GOT3 (cell line): ENCODE measurements at places on chromosomes 3 and 15.

GRCh38 chr3:195458316-195458717 is 15.5 kb upstream of the ACAP2 start:
- no peak for DNase-seq

- no peak for DNase-seq
These were observed 28.9 kb downstream of the TBC1D2B start for GRCh38 chr15:78048628-78048920.

GRCh38 chr3:155664925-155665695 is 79.8 kb downstream of the PLCH1 start:
- peak; percentile 55 for DNase-seq

- DNase-seq, result no peak
These were observed 37.3 kb downstream of the ANP32A start for GRCh38 chr15:68783226-68784058.

- no peak for DNase-seq
These were observed 90.9 kb downstream of the SAMMSON start for GRCh38 chr3:70090322-70090913.

GRCh38 chr3:106530367-106530766 is 661.6 kb upstream of the CBLB start:
- no peak for DNase-seq

GRCh38 chr3:45240292-45240691 is 14.2 kb upstream of the TMEM158 start:
- DNase-seq, result no peak

DNA sequence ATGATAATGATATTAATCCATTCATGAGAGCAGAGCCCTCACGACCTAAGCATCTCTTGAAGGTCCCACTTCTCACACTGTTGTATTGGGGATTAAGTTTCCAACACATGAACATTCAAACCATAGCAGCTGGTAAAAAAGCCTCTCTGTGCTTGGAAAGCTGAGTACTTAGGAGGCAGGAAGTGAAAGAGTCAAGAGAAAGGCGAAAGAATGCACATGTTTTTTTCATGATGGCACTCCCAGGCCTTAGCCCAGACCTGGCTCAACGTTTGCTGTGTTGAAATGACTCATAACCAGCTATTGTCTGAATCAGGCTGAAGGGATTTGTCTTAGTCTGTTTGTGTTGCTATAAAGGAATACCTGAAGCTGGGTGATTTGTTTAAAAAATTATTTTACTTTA is 84.4 kb upstream of the RGMA start:
- no peak for DNase-seq

DNA sequence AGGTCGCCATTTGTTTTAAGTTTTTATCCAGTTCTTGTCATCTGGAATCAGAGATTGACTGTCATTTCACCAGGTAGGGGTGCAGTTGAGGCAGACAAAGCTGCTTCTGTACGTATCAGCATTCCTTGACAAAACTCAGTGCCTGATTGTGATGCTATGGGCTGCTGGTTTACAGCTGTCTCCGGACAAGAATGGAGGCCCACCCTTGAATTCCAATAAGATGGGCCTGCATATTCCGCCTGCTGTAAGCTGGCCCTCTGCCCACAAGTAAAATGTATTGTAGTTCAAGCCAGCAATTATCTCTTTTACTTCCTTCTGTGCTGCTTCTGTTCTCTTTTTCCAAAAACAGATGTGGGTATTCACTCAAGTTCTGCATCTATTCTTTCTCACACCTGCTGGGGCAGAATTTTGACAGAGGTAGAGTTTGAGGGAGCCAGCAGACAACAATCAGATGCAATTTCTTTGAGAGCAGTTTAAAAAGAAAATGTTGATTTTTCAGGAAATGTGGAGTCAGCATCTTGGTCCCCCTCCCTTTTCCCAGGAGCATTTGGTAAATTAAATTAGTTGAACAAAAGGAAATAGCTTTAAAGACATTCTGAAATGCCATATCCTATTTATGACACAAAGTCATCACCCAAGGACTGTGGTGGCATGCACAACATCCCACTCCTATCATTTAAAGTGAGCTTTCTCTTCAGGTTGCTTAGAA is 53.5 kb downstream of the IQCH start:
- DNase-seq, result no peak

GRCh38 chr3:138394686-138395085 is 39.7 kb upstream of the ESYT3 start:
- no peak for DNase-seq

- no peak for DNase-seq
These were observed 8.2 kb upstream of the TM6SF1 start for GRCh38 chr15:83099290-83099689.

DNA sequence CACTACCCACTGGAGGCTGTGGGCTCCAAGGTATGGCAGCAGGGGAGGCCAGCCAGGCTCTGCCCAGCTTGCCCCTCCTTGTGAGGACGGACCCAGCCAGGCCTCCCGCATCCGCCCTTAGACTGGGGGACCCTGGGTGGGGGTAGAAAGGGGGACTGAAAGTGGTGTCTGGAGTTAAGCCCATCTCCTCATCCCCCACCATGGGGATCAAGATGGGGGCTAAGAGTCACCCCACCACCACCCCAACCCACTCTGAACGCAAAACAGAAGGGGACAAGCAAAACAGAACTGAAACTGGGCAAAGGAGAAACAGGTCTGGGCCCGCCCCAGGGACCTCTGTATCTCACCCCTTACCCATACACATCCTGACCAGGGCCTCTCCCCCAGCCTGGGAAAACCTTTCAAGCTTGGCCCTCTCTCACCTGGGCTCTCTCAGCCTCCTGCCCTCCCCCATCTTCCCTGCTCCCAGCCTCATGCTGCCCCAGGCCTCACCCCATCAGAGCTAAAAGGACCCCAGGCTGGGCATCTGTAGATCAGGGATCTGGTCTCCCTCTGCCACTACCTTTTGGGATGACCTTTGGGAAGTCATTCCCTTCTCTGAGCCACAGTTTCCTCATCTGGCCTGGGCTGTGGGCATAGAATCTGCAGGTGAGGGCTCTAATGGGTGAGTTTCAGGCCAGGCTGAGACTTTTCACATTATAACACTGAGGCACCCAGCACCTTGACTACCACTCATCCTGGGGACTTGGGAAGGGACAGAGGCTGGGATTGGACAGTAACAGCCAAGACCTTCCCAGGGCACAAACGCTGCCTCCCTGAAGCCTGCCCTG is 30.0 kb upstream of the CYP11A1 start:
- DNase-seq, result no peak

GRCh38 chr3:38580450-38581382 is 68.8 kb downstream of the SCN5A start:
- no peak for DNase-seq

- peak; percentile 42 for DNase-seq
These were observed 18.1 kb upstream of the SCN10A start for GRCh38 chr3:38834110-38834509.

- no peak for DNase-seq
These were observed 80.7 kb downstream of the SQOR start for GRCh38 chr15:45715528-45715927.

DNA sequence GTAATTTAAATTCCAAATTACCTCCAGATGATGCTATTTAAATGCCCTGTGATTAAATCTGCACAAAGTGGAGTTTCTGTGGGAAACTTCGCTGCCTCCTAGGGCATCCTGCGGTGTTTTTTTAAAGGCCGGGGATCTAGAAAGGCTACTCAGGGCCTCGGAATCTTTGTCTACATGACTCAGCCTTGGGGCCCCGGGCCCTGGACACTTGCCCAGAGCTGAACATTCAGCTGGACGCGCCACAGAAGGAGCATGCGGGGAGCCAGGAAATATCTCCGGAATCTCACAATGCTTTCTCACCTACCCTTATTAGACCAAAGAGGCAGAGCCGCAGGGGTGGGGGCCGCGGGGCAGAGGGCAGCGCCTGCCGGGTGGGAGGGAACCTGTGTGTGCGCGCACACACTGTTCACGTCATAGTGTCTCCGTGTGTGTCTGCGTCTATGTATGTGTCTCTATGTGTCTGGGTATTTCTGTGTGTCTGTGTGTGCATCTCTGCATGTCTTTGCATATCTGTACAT is 145.5 kb upstream of the TPM1 start:
- peak; percentile 64 for DNase-seq

DNA sequence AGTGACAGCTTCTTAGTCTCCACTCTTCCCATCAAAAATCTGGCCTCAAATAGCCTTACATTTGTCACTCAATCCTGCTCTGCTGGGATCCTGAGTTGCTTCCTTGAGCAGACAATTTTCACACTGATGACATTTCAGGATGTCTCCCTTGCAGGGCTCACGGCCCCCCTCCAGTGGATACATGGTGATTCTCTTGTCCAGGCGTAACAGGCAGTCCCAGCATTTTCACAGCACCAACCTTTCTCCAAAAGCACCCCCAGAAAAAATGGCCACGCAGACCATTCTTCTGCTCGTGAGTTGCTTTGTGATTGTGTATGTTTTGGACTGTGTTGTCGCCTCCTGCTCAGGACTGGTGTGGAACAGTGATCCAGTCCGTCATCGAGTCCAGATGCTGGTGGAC is 47.4 kb upstream of the WNT7A start:
- no peak for DNase-seq

- DNase-seq, result peak; percentile 67
These were observed 114.0 kb downstream of the FNDC3B start for GRCh38 chr3:172153335-172153861.

DNA sequence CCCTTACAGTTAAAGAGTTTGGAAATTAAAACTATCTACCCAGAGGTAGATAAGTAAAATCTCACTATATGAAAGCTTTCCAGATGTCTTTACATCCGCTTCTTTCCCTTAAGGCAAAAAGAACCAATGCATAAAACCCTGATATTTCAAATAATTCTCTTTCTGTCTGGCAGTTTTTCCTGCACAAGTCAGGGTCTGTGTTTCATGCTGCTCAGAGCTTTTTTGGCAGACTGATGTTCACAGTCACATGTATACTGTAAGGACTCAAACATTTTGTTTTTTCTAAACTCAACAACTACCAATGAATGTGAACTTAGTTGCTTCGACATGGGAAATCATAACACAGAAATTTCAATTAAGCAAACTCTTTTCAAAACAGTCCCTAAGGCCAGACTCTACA is 988.4 kb downstream of the EPHA3 start:
- no peak for DNase-seq

- no peak for DNase-seq
These were observed 28.3 kb downstream of the CERS3 start for GRCh38 chr15:100500226-100500990.

DNA sequence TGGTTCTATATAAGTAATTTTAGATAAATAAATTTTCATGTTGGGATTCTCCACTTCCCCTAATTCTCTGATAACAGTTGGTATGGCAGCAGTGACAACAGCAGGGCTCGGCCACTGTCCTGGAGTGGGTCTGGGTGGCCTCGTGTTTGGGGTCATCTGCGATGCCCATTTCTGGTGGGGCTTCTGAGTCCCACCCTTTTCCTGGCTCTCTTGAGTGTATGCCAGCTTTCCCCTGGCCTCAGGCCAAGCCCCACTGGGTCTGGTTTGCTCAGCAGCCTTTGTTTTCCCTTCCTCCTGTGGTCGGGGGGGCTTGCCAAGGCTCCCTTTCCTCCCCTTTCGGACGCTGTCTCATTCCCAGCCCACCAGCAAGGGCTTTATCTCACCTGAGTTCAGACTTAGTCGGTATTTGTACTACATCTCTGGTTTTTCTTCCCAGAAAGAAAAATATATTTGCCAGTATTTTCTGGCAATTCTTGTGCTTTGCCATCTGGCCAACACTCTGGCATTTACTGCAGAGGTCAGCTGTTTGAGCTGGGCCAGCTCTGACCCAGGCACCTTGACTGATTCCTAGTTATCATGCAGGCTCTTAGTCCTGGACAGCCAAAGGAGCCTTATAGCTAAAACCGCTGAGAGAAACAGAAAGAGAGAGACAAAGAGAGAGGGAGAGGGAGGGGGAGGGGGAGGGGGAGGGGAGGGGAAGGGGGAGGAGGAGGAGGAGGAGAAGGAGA is 35.2 kb downstream of the MYZAP start:
- DNase-seq, result no peak

- no peak for DNase-seq
These were observed 331.1 kb downstream of the TBC1D5 start for GRCh38 chr3:17411157-17411877.

DNA sequence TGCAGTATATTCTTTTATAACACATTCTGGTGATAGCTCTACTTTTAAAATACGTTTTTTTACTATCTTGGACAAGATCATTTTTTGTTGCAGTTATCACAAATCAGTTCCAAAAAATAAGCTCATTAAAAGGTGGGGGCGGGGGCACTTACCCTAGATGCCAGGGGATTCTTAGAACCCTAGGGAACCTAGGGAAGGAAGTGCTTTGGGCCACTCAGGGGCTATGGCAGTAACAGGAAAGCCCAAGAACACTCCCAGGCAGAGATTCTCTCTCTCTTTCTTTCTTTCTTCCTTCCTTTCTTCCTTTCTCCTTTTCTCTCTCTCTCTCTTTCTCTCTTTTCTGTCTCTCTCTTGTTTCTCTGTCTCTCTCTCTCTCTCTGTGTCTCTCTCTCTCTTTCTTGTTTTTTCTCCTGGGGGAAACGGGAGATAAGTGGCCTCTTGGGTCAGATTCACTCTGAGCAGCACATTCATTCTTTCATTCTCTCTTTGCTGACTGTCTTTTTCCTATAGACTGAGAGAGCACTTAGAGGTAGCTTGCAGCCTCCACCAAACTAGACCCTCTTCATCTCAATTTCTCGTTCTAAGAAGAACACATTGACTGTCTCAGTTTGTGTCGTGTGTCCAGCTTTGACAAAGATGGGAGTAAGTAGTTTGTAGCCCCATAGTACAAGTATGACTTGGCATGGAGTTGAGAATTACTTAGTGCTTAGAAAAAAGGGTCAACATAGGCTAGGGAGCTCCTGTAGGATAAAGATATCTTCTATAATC is 16.6 kb downstream of the SCAANT1 start:
- no peak for DNase-seq

DNA sequence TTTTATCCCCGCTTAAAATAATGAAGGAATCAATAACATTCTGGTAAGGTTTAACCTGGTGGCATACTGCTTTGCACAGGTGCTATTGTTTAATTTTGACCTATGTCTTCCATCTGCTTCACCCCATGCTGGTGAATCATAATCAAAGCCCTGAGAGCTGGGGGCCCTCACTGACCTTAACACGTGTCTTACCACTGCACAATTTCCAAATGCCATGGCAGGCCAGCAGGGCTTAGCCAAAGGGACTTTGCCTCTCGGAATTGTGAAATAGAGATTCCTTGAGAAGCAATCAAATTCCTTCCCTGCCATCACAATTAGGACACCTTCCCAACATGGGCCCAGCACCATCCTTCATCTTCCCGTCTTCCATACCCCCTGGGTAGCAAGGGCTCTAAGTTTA is 242.6 kb upstream of the THBS1 start:
- DNase-seq, result no peak

- DNase-seq, result no peak
These were observed 5.4 kb upstream of the PLOD2 start for GRCh38 chr3:146166415-146166821.

DNA sequence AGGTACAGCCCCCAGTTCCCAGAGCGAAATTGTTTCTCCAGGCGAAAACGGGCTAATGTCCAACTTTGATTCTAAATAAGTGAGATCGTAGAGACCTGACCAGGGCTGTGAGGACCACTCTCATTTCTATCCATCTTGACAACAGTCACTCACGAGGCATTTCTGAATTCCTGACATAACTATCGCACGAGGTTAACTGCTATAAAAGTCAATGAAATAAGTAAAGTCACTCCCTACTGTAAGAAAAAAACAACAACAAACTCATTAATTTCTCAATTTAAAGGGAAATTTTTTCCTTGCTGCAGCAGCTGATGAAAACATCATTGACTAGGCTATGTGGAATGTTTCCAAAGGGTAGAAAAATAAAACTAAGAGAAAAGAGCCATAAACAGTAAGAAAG is 69.1 kb downstream of the GREM1 start:
- DNase-seq, result no peak
